ENCODE measurements at places on chromosomes 7 and 10. TPM values are rescaled to one million over a fixed set of nuclear protein-coding genes. Genes with fewer than 3 reads are reported as not detected.

- DNase-seq: no peak
Observed at GRCh38 chr10:129629911-129630310, 162.9 kb downstream of the MGMT start.

GRCh38 chr10:88162852-88163251 lies 299.4 kb downstream of the PTEN start:
- DNase-seq: no peak

- DNase-seq: no peak
Observed at GRCh38 chr10:129398711-129399141, 68.3 kb upstream of the MGMT start.

GRCh38 chr7:30829471-30829870 lies 58.3 kb downstream of the MINDY4 start:
- no peak for DNase-seq

DNA sequence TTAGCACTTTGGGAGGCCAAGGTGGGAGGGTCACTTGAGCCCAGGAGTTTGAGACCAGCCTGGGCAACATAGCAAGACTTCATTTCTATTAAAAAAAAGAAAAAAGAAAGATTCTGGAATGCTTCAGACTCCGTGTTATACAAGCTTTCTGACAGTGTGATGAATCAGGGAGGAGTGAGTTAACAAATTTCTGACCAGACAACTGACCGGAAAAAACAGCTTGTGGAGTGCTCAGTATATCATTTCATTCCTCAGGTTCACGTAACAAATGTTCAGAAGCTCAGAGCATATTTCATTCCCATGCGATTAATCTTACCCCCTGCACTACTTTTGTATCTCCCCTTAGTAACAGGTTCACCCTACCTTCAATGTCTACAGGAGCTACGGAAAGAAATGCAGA lies 28.6 kb upstream of the TNPO3 start:
- no peak for DNase-seq

- DNase-seq: no peak
Observed at GRCh38 chr10:107033799-107034422, 130.6 kb downstream of the SORCS1 start.

LDB3 gene
- total RNA-seq: not detected

DNA sequence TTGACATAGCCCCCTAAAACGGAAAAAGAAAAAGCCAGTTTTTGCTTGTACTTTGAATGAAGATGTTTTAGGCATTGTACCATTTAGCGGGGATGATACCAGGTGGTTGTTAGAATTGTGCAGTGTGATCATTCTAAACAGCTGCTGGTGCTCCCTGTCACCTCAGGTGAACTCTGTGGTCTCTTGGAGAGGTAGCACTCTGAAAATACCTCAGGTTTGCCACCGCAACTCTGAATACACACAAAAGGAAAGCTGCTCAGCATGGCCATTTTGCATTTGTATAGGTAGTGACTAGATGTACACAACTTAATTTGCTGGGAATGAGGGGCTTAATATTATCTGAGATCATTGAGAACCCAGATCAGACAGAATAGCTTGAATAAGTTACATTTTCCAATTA lies 52.6 kb downstream of the PLEKHA8 start:
- DNase-seq: no peak

Measured in natural killer cell treated with Interleukin-12 subunit alpha and Interleukin-12 subunit beta and Interleukin-15 and Interleukin-18, amount 100 ng/mL, for 72 hours (primary cell).